Progenitor cell of endocrine pancreas (in vitro differentiated cells): ENCODE measurements at places on chromosomes 6 and 20.

DNA sequence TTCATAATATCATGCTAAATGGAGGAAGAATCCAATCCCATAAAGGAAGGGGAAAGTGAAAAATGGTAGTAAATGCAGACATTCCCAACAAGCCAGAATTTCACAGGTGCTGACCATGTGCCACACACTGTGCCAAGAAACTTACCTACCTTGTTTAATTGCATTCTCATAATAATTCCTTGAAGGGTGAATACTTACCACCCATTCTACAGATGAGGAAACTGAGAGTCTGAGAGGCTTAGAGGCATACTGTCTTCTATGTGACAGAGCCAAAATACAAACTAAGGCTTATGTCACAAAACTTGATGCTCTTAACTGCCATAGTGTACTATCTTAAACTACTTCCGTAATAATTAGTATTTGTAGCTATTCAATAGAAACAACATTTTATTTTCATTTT is 454.7 kb downstream of the UTRN start:
- no peak for DNase-seq

- no peak for DNase-seq
Observed at GRCh38 chr20:43961541-43962471, 47.2 kb downstream of the TOX2 start.

GRCh38 chr20:22758815-22759214 is 174.4 kb upstream of the FOXA2 start:
- DNase-seq: no peak

GRCh38 chr6:93792746-93793145 is 373.4 kb upstream of the EPHA7 start:
- DNase-seq: no peak

DNA sequence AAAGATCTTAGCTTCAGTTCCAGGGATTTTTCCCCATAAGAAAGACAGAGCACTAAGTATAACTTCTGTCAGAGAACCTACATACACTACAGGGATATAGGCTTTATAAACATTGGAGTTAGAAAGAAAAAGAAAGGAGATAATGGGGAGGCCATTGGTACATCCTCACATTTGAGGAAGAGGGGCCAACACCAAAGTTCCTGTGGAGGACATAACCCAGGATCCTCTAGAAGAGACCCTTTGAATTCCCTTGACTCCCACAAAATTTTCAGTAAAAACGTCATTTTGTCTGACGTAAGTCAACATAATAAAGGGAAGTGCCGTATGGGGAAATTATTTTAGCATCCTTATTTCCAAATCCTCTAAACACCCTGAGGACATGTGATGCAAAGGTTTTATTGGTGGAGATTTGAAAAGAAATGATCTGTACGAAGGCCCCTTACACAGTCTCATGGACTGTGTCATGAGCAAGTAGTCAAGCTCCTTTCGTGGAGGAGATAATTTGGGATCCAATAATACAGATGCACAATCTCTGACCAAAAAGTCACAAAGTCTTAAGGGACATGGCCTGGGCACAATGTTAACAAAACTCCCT is 33.2 kb downstream of the HLA-DRA start:
- DNase-seq: no peak

- DNase-seq: no peak
Observed at GRCh38 chr6:3751077-3751729, at the start of gene PXDC1. PXDC1 (minus strand) TSS chr6:3751713; CDS start chr6:3751531, 182 bp downstream.

- no peak for DNase-seq
Observed at GRCh38 chr6:75145211-75145610, 60.6 kb downstream of the COL12A1 start.

GRCh38 chr6:25829375-25829774 is 2.5 kb downstream of the SLC17A1 start:
- DNase-seq: no peak

DNA sequence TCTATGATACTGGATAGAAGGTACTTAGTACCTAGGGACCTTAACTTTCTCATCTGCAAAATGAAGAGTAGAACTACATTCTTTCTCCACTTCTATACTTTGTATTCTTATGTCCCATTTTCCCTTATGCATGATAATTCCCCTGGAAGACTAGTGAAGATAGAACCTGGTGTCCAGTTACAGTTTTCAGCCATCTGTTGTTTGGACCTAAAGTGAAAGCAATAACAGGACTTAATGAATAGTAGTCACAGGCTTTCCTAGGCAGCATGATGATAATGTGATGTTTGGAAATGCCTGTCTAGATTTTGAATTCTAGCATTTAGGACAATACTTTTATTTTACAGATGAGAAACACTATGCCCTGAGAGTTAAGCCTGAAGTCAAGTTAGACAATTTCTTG is 153.8 kb downstream of the RIMS1 start:
- no peak for DNase-seq

GRCh38 chr20:37297066-37297736 is 7.7 kb downstream of the MANBAL start:
- DNase-seq: no peak

DNA sequence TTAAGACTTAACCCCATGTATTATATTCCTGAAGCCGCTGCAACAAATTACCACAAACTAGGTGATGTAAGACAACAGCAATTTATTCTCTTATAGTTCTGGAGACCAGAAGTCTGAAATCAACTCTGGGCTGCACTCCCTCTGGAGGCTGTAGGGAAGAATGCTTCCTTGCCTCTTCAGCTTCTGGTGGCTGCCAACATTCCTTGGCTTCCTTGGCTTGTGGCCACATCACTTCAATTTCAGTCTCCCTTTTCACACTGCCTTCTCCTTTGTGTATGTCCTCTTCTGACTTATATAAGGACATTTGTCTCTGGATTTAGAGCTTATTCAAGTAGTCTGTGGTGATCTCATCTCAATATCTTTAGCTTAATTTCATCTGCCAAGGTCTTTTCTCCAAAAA is 141.6 kb downstream of the DHX35 start:
- no peak for DNase-seq

DNA sequence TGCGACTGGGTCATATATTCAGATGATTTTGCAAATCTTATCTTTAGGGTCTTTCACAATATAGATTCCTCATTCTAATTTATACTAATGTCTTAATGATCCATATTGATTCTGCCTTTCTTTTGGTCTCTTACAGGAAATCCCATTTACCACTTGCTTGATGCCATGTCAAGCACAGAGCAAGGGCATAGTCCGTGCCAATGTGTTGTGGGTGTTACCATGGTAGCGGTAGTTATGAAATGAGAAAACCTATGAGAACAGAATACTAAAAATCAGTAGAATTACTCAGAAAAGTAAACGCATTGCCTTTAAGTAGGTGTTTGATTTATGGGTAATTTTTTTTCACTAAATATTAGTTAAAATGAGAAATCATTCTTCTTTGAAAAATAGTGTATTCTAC is 153.9 kb upstream of the RAB32 start:
- no peak for DNase-seq

GRCh38 chr20:63178446-63178820 is 37.5 kb downstream of the YTHDF1 start:
- no peak for DNase-seq

DNA sequence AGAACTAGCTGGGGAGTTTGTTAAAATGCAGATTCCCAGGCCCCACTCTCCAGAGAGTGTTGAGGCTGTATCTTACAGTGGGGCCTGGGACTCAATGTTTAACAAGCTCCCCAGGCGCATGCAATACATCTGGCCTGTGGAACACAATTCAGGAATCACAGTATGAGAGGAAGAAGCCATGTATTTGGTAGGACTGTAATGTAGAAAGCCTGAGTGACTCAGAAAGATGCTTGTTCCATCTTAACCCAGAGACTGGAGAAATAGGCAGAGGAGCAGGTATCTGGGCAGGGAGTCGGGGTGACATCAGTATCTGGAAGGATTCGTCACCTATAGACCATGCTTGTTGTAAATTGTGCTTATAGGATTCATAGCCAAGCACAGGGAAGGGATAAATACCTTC is 90.5 kb downstream of the UNC5CL start:
- DNase-seq: no peak

- DNase-seq: no peak
Observed at GRCh38 chr6:144158133-144158532, 7.8 kb downstream of the STX11 start.

- DNase-seq: no peak
Observed at GRCh38 chr6:14889188-14889587, 356.7 kb upstream of the JARID2 start.

DNA sequence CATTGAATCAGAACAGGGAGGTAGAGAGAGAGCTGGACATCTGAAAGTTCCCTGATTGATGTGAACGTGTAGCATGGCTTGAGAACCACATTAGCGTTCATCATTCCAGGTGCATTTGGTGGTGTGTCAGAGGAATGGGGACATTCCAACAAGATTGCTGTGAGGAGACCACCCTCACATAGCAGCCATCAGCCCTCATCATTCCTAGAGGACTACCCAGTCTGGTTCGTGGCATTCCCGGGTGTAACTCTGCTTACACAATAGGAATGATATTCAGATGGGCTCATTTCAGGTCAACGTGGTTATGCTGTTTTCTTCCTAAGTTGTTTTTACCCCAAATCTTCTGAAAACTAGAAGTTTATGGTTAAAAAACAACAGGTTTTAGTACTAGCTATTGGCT is 62.2 kb upstream of the KLHL31 start:
- DNase-seq: no peak

- no peak for DNase-seq
Observed at GRCh38 chr20:56630506-56631317, 1.6 kb downstream of the TFAP2C start.

DNA sequence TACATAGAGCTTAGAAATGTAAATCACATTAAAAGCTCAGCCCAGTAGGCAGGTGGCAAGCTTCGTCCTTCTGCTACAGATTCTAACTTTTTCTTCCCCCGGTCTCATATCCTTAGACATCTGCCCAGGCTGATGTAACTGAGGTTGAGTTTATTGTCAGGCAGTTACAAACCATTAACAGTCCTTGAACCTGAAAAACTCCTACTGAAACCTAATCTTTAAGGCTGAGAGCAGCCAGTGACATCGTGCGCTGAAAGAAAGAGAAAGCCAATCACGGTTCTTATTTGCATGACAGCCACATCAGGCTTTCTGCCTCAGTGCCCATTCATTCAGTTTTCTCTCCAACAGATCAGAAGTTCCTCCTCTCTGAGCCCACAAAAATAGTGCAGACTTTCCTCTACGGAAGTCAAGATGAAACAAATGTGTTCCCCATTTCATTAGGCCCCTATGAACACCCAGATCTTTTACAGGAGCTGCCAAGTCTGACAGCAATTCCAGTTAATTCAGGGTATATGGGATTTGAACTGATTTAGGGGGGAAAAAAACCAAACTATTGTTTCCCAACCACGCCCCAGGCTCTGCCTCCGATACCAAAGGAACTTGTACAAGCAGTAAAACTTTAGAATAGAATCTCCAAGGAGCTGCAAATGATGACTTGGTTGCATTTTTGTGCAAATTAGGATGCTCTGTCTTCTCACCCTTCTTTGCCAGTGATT is at the start of gene NHSL1:
NHSL1 (minus strand) TSS at position 192 of the 716 bp plus-strand sequence. CDS start 204 bp downstream, outside the sequence.
- no peak for DNase-seq

DNA sequence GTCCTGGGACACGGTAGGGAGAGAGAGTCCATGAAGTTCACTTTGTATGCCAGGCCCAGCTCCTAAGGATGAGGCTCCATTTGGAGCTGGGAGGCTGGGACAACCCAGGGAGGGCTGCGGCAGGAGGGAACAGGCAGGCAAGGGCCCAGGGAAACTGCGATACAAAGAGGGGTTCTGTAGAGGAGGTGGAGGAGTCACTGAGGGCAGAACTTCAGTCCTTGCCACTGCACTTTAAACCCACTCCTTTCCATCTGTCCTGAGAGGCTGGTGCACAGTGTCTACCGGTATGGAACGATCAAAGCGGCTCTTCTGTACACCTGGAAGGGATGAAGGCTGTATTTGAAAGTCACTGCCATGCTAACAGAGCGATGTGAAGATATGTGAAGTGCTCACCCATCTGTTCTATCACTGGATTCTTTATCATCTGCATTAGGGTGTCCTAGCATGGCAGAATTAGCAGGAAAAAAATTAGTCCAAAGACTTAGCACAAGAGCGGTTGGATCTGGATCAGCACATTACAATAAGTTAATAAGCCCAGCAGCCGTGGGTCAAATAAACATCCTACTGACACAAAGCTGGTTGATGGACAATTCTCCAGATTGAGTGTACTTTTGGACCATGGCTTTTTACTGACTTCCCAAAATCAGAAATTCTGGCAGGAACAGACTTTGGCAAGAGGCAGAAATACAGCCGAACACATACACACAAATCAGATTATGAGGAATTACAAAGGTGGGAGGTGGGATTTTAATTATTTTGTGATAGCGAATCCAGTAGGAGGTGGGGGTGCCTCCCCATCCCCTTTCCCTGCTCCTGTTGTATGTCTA is 20.9 kb upstream of the ZFAND3 start:
- DNase-seq: no peak
